ENCODE measurements at places on chromosomes 5 and 9.
A peak's percentile ranks its signal among the peaks of the same experiment; 100 is the strongest.

DNA sequence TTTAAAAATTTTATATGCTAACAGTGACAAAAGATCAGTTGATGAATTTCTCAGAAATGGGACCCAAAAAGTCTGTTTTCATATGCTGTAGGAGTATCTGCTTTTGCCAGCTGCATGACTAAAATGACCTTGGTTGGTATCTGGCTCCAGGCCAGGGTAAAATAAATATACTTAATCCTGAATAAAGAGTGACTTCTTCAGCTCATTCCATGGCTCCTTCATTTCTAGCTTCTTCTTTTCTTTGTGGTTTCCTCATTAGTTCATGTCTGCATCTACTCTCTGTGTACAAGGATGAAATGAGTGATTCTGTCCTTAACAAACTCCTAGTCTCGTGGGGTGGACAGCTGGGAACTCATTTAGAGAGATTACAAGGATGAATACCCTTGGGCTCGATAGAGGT is 36.0 kb downstream of the RCL1 start:
- DNase-seq, result no peak

DNA sequence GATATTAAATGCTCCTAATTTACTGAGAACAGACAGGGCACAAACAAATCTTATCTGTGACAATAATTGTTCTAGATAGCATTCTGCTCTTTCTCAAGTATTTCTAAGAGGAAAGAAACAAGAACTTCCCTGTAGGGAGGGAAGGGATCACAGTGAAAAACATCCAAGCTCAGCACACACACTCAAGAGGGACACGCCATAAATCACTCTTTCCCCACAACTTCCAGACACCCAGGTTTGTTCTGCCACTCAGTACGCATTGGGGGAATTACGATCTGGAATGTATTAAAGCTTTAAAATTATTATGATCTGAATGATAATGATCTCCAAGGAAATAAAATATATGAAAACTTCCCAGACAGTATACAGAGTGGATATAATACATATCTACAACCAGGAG is 221.4 kb downstream of the GNA14 start:
- no peak for DNase-seq

- no peak for DNase-seq
Observed at GRCh38 chr5:76944638-76945037, 8.2 kb upstream of the CRHBP start.

GRCh38 chr9:76302543-76302942 is 91.7 kb downstream of the RFK start:
- no peak for DNase-seq

DNA sequence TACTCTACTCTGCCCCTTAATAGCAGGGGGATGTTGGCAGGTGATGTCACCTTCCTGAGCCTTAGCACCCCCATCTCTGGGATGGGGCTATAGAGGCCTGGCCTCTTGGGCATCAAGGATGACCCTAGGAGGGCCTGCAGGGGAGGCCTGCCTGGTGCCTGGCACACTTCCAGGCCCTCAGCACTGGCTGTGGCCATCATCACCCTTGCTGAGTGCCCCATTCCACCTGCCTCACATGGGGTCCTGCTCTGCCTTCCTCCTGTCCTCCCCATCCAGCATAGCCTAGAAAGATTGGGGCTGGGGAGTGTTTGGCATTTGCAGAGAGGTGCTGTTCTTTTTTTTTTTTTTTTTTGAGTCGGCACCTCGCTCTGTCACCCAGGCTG is 17.7 kb upstream of the PHYHD1 start:
- DNase-seq, result no peak

DNA sequence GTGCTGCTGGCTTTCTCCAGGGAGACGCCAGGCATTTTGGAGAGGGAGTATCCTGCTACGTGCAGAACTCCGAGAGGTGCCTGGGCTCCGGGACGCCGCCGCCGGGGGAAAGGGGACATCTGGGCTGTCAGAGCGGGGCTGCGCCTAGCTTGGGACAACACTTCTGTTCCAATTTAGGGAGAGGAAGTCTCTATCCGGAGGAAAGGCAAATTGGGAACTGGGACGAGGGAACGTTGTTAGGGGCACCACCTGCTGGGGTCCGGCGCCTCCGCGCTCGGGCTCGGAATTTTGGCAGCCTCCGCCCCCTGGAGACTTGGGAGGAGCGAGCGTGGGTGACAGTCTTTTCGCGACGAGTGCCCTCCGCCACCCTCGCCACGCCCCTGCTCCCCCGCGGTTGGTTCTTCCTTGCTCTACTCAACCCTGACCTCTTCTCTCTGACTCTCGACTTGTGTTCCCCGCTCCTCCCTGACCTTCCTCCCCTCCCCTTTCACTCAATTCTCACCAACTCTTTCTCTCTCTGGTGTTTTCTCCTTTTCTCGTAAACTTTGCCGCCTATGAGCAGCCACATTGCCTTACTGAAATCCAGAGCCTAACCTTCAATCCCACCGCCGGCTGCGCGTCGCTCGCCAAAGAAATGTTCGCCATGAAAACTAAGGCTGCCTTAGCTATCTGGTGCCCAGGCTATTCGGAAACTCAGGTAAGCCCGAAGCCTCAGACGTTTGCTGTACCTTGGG is 1.6 kb downstream of the TSLP start:
- DNase-seq, result peak; percentile 25

DNA sequence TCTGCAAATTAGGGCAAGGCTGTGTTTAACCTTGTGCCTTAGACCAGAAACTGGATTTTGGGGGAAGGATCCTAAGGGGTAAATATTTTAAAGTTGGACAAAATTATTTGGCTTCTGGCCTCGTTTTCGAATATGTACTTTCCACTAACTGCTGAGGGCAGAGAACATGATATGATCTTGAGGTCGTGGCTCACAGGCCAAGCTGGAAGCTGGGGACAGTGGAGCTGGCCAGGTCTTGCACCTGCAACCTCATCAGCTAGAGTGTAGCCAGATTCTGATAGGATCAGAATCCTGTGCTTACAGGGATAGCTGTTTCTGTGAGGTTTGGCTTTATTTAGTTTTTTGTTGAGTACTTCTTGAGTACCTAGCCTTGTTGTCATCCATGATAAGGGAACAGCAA is 24.9 kb downstream of the MAN2A1 start:
- DNase-seq, result no peak

DNA sequence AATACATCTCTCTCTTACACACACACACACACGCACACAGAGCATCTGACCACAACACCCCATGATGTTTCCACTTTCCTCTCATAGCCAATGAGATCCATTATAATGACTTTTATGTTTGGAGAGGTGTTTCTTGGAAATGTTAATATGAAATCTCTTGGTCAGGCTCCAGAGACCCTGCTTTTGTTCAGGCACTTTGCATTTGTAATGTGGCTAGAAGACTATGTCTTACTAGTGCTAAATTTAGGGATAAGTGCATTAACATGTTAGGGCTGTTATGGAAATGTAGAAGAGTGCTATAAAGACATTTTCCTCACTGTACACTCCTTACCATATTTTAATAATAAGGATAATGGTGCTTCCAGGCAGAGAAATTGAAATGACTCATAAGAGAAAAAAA is 3.8 kb downstream of the CDH9 start:
- no peak for DNase-seq

DNA sequence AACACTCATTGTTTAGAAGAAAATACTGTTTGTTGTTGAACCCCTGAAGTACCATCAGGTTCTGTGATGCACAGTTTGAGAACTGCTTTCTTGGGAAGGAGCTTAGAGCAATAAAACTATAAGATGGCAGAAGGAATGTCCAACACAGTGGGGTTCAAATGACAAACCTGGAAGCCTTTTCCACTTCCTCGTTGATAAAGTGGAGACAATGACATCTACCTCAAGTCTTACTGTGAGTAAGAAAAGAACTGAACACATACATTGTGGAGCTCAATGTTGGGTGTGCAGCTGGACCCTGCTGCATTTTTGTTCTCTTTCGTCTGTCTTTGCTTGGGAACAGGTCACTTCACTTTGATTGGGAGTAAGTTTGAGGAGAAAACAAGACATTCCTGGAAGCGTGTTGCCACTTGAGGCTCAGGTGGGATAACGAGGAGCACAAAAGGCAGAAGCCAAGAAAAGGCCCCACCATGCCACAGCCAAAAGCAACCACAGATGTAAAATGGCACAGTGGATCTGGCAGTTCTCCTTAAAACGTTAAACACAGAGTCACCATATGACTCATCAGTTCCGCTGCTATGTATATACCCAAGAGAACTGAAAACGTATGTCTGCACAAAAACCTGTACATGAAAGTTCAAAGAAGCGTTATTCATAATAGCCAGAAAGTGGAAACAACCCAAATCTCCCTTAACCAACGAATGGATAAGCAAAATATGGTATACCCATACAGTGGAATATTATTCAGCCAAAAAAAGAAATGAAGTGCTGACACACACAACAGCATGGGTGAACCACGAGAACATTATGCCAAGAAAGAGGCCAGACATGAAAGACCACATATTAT is 42.9 kb upstream of the SUB1 start:
- no peak for DNase-seq

- no peak for DNase-seq
Observed at GRCh38 chr5:572398-573019, 39.6 kb upstream of the CEP72 start.

GRCh38 chr9:35932735-35933134 is 23.4 kb downstream of the SPAAR start:
- DNase-seq, result no peak

DNA sequence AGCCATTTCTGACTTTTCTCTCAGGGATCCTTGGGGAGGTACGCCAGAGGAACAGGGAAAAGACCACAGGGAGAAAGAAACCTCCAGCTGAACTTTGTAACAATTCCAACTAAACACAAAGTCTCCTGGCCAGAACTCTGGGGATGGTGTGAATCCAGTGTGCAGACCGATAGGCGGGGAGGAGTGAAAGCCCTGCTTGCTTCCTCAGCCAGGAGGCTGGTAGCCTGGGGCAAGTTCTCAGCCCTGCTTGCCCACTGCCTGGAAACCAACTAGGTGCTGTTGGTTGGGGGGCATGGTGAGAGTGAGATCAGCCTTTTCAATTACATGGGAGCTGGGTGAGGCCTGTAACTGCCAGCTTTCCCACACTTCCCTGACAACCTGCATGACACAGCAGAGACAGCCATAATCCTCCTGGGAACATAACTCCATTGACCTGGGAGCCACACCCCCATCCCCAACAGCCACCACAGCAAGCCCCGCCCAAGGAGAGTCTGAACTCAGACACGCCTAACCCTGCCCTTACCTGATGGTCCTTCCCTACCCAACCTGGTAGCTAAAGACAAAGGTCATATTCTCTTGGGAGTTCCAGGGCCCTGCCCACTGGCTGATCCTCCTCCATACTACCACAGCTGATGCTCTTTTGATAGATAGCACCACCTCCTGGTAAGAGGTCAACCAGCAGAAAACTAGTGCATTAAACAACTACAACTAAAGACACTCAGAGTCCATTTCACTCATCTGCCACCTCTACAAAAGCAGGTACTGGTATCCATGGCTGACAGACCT is 100.1 kb upstream of the TNFAIP8 start:
- DNase-seq, result no peak

DNA sequence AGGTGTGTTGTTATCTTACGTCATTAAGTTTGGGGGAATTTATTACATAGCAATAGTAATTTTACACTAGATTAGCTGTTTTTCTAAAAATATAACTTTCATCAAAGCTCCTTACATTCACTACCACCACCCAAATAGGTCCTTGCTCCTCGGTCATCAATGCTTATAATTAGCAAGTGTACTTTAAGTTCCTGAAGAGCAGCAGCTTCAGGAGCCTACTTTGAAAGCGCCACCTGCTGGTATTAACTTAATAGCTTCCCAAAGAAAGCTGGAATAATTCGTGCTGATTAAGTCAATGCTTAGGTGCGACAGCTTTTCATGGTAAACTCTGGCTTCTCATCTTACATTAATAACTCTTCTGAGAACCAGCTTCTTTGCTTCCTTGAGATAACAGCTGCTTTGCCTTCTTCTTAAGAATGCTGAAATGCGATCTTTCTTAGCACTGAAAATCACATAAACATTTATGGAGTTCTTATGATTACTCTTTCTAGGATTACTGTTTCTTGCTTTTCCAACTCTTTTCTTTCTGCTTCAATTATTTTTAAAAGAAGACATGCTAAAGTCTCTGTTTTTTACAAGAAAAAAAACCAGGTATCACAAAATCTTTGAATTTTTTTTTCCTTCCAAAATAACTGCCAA is 10.0 kb upstream of the C5 start:
- DNase-seq, result no peak

DNA sequence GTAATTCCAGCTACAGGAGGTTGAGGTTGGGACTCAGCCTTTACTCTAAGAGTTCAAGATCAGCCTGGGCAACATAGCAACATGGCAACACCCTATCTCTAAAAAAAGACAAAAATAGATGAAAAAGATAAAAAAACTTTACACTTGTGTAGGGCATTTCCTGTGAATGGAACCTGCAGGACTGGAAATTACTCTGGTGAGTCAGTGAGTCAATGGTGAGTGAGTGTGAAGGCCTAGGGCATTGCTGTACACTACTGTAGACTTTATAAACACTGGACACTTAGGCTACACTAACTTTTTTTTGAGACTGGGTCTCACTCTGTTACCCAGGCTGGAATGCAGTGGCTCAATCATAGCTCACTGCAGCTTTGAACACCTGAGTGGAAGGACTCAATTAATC is 19.5 kb upstream of the ARSI start:
- DNase-seq, result no peak

DNA sequence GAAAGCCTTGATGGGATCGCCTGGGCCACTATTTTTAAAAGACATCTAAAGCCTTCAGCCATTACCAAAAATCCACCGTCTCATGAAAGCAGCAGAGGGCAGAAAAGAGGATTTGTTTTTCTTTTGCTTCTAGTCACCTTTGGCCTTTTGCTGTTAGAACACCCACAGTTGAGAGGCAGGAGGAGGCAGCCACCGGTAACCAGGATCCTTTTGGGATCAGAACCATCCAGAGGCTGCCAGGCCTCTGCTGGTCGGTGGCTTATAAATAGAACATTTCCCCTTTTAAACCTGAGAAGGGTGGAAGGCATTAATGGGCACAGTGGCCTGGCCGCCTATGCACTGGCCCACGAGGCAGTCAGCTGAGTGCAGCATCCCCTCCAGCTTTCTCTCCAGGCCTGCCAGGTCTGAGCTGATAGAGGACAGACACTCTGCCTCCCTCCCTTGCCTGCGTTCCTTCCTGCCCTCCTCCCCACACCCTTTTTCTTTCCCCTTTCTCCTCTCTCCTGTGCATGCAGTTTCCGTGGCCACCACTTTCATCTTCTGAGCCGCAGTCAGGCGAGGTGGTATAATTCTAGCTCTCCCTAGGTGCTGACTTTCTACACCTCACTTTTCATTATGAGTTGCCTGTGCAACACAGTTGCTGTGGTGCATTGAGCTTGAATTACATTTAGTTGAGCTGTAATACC is 253.4 kb downstream of the ARHGAP26 start:
- no peak for DNase-seq

DNA sequence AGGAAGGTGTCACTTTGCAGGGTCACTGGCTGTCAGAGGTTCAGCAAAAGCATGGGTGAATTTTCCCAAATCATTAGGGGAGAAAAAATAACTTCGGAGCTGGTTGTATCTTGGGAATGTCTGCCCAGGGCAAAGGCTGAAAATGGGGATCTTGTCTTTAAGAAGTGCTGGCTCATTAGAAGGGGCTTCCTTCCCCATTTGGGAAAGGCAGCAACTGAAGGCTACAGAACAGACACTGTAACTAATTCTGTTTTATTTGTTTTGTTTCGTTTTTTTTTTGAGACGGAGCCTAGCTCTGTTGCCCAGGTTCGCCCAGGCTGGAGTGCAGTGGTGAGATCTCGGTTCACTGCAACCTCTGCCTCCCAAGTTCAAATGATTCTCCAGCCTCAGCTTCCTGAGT is 70.3 kb upstream of the PCA3 start:
- no peak for DNase-seq
